ENCODE measurements at places on chromosomes 4 and X.

DNA sequence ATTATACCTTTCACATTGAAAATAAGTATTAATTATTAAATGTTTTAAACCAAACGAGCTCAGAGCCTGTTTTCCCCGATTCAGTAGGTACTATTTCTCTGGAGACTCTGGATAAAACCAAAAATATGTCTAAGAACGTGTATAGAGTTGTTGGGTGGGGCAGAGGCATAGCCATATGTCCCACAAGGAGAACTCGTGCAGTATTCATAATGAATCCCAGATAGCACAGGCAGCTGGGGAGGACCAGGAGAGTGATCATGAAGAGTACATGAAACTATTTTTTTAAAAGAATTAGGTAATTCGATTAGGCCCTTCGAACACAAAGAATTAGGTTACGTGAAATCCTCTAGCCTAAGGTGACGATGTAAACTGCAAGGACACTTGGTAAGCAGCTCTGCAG lies 76.1 kb downstream of the CLDN22 start:
- no peak for DNase-seq

DNA sequence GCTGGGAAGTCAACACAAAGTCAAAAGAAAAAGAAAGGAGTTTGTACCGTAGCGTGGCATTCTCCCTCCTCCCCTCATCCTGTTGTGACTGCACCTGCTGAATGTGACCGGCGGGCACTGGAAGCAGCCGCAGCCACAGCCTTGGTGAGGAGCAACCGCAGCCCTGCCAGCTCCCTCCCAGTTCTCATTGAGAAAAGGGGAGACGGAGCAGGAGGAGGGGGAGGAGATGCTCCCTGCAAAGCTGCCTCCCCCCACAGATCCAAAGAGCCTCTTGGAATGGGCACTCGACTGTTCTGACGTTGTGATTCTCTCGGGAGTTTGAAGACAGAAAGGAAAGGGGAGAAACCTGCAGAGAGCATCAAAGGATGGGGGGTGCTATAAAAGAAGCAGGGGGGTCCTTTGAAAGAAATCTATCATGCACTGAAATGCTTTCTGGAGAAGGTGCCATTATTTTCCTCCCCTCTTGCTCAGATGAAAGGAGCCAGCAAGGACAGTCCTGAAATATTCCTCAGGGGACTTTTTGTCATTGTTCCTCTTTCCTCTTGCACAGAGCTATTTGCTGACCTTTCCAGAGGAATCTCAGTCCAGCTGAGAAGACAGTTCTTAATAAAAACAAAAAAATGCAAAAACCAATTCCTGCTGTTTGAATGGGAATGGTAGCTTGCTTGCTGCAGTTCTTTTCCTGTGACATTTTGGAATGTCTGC lies 429.7 kb downstream of the MAPK10 start:
- no peak for DNase-seq

DNA sequence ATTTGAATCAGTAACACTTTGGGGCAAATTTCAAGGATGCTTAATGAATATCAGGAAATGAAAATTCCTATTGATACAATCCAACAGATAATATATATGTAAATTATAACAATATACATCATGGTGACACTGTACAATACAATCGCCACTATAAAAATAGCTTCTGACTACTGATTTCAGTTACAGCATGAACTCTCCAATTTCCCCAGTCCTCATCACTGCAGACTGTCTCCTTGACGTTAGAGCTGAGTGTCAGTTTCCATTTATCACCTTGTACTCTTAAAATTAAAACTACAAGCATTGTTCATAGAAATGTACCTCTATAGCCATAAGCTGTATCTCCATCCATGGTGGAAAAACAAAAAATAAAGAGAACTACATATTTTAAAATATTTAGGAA lies 23.4 kb downstream of the TBC1D9 start:
- no peak for DNase-seq

GRCh38 chr4:83272900-83273299 lies 11.7 kb downstream of the COQ2 start:
- DNase-seq, result no peak

GRCh38 chr4:25842229-25842845 lies 20.5 kb downstream of the SEL1L3 start:
- peak; percentile 34 for DNase-seq

GRCh38 chr4:147658501-147658900 lies 25.5 kb downstream of the PRMT9 start:
- DNase-seq, result no peak

- DNase-seq, result no peak
Measured at GRCh38 chr4:74640111-74640903, 154.0 kb downstream of the BTC start.

DNA sequence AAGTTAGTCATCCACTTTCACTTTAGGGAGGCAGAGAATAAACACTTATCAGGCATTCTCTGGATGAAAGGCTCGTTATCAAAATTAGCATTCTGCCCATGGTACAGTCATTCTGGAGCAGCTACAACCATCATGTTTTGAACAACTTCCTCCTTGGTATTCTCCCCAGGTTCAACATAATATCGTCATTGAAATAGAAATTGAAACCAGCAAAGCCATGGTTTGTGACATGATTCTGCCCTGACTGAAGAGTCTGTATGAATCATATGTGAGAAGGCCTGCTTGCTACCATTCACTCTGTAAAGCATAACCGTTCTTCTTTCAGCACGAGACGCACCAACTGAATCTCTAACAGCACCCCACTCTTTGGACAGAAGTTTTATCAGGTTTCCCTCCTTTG lies 127.5 kb upstream of the RADX start:
- DNase-seq, result no peak

DNA sequence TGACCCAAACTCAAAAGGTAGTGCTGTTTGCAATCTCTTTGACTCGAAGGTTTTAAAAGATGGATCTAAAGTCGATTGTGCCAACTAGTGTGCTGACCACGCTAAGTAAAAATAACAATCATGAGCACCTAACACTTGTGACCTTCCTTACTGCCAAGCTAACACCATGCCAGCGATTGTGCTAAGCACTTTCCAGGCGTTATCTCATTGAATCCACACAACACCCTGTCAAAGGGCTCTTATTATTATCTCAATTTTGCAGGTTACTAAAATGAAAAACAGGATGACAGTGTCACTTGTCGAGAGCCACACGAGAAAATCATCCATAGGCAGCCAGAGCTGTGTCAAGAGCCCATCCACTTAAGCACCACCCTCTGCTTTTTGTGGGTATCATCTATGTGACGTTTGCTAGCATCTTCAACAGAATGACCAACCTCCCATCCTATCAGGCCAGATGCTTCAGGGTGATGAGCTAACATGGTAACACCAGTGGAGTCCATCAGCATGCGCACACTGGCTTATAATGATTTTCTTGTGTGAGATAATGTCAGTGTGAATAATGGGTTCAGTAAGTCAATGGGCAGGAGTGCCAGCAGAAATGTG lies 893 bp upstream of the GAB3 start:
- no peak for DNase-seq

DNA sequence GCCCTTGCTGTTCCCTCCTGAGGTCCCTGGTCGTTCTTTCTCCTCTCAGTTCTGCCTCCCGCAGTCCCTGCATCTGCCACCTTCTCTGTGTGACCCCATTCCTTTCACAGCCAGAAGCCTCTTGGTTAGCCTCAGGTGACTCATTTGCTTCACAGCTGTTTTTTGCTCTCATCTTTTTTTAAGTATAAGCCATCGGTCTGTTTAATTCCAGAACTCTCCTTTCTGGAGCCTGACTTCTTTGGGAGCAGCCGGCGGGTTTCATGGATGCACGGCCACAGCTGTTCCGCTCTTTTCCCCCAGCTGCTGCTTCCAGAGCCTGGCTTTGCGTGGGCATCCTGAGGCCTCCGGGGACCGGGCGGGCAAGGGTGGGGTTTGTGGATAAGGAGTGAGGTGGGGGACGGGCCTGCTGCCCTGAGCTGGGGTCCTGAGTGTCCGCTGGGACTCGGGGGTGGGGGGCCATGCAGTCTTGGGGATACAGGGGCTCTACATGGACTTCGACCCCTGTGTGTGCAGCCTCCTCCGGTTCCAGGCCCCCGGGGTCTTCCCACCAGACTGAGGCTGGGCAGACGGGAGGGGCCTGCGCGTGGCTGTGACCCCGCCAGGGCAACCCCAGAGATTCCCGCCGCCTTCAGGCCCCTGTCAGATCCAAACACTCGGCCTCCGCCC lies 46.7 kb downstream of the PCGF3 start:
- DNase-seq, result no peak

DNA sequence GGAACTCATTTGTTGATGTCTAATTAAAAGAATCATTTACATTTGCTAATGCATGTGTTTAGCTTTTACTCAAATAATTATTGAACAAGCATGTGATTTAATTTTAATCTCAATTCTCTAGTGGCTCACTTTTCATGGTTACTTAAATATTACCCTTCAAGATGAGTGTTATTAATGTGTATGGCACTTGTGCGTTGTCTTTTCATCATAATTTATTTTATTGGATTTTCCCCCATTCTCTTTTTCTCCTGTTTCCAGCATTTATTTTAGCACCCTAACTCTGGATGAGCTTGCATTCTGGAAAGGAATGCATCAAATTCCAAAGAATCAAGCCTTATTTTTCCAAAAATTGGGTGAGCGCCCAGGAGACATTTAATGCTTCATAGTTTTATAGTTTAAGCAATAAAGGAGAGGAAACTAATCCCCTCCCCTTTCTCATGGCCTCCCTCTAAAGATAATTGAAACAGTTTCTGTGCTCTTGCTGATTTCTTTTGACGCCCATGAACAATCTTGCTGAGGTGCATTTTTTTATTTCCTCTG lies 191.1 kb upstream of the FAT4 start:
- DNase-seq, result no peak

DNA sequence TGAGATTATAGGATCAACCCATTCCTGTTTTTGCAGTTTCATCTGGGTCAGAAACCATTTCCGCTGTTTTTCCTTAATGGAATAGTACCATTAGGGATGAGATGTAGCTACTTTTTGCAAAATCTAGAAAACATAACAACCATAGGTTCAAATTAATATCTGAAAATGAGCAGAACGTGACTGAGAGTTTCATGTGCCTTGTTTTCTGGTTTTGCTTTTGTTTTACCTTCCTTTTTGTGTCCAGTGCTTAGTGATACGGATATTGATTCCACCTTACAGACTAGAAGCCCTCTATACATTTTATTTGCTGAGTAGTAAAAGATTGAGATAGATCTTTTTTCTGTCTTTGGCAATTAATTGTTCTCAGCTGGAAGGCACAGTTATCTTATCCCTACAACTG lies 46.5 kb downstream of the SNX25 start:
- no peak for DNase-seq

DNA sequence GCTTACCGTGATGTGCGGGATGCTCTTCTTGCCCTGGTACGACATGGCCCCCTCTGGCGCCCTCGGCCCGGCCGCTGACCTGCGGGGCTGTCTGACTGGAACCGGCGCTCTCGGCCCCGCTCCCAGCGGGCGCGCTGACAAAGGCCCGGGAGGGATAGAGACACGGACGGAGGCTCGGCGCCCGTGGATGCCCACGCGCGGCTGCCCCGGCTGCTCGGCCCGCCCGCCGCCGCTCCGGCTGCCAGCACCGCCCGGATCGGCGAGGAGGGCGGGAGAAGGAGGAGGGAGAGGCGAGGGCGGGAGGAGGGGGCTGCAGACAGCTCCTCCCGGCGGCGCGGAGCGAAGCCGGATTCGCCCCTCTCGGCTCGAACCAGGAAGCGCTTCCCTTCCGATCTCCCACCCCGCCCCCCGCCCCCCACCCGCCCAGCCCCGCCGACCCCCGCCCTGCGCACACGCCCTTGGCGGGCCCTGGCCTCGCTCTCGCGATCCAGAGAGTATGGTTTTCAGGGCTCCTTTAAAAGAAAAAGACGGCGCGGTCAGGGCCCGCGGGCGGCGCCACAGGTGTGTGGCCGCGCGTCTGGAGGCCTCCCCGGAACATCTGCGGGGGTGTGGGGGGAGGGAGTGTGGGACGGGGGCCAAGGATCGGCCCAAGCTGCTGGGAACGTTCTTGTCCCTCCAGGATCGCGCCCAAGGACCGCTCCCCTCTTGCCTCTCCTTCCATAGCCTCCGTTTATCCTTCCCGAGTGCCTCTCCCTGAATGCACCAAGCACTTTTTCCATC lies 4.5 kb downstream of the CRMP1 start:
- no peak for DNase-seq

GRCh38 chrX:57669961-57670360 lies 10.1 kb downstream of the NLRP2B start:
- DNase-seq, result no peak

GRCh38 chr4:74631338-74631737 lies 163.0 kb downstream of the BTC start:
- DNase-seq, result no peak

DNA sequence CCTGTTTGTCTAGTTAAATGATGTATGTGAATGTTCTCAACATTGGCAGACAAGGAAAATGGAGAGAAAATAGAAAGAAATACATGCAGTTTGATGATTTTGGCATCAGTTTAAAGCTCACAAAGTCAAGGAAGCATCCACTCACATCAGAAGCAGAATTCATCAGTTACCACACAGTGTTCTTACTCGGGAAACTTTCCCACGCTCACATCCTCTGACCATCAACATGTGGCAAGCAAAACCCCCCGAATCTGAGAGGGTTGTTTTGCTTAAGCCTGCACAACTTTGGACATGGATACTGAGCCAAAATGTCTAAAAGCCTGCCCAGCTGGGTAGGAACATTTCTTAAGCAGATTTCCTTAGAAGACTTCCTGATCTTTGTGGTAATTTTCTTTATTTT lies 407.6 kb downstream of the ANKRD50 start:
- no peak for DNase-seq

DNA sequence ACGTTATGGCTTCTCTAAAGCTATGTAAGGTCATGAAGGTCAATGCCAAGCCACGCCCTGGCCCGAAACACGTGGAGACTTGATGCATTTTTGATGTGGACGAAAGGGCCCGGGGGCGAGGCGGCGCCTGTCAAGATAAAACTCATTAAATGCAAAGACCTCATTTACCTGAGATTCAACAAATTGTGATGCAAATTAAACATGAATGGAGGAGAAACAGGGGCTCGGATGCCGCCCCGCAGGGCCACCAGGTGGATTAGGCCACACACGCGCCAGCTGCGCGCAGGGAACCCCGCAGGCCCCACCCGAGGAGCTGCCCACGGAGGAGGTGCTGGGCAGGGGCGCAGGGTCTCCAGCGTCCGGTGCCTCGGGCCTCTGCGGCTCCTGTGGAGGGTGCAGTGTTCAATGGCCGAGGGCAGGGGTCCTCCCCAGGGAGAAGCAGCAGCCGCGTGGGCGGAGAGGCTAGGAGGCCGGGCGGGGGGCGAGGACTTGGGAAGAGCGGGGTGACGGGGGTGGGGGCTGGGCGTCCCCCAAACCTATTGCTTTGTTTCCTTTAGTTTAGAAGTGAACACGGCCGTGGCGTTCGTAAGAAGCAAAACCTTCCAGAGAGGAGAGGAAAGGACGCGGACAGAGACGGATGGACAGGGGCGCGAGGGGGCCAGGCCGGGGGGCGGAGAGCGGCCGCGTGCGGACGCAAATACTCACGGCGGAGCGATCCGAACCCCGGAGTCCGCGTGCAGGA lies 40.4 kb downstream of the CPLX1 start:
- no peak for DNase-seq

- no peak for DNase-seq
Measured at GRCh38 chrX:32195611-32196010, 1015.7 kb downstream of the DMD start.

- no peak for DNase-seq
Measured at GRCh38 chrX:93868289-93868965, 194.4 kb downstream of the FAM133A start.

GRCh38 chr4:102696758-102697157 lies 64.0 kb downstream of the MANBA start:
- DNase-seq, result no peak
